IgD-negative memory B cell (primary cell): ENCODE measurements at places on chromosomes 2 and 18. TPM values are rescaled to one million over a fixed set of nuclear protein-coding genes. Genes with fewer than 3 reads are reported as not detected.

TAF4B gene
- polyA plus RNA-seq, result 18.0 TPM

SIX2 gene
- not detected for polyA plus RNA-seq

CPS1 gene
- polyA plus RNA-seq, result not detected

LIMS4 gene
- 1.4 TPM for polyA plus RNA-seq

LBX2 gene
- not detected for polyA plus RNA-seq

RAPH1 gene
- polyA plus RNA-seq, result not detected

SERPINB7 gene
- polyA plus RNA-seq, result not detected

TXNDC2 gene
- polyA plus RNA-seq, result not detected

SIX3 gene
- not detected for polyA plus RNA-seq
